Activated CD4-positive, alpha-beta T cell treated with anti-CD3 and anti-CD28 coated beads, Interleukin-2, amount 10 ng/mL, durations not matched to agents 24 days and 14 days (primary cell): ENCODE measurements at places on chromosomes 1 and 21. TPM values are rescaled to one million over a fixed set of nuclear protein-coding genes. Genes with fewer than 3 reads are reported as not detected.

TRIM67 gene
- not detected in 2 replicates for total RNA-seq

PRAMEF5 gene
- total RNA-seq = not detected in 2 replicates

PATJ gene
- total RNA-seq = 5.0 and 5.1 TPM in 2 replicates

SEMA4A gene
- 12.1 and 12.7 TPM in 2 replicates for total RNA-seq

OVAAL gene
- not detected in 2 replicates for total RNA-seq

CLCNKB gene
- total RNA-seq = not detected in 2 replicates

KIF2C gene
- 78.1 and 82.7 TPM in 2 replicates for total RNA-seq

THEM5 gene
- total RNA-seq = not detected in 2 replicates

CHIA gene
- not detected in 2 replicates for total RNA-seq
